ENCODE measurements at places on chromosomes 2 and 18. TPM values are rescaled to one million over a fixed set of nuclear protein-coding genes. Genes with fewer than 3 reads are reported as not detected.

The MCFD2 gene
- 127 TPM for total RNA-seq

The CD8B2 gene
- total RNA-seq, result not detected

The BOLL gene
- not detected for total RNA-seq

GRCh38 chr2:208006833-208007232, 18.5 kb downstream of the PLEKHM3 start:
- no peak for DNase-seq

DNA sequence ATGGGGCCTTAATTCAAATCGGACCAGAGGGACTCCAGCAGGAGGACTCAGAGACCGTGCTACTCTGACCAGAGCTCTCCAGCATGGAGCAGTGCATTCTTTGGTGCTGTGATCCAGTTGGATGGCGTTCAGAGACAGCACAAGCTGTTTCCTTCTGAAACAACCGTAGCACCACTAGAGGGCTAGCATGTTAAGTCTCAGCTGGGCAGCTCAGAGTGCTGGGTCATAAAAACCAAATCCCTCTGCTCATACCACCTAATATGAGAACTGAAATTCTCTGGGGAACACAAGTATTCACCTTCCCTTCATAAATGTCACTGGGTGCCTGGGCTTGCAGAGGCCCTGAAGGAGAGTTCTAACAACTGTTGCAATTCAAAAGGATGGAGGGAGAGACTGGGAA, 97.7 kb upstream of the TFCP2L1 start:
- DNase-seq, result peak; percentile 74

GRCh38 chr2:95361216-95361980, 41.1 kb upstream of the FAHD2A start:
- no peak for DNase-seq

GRCh38 chr2:6924924-6925409, 7.8 kb downstream of the RNF144A start:
- peak; percentile 42 for DNase-seq

GRCh38 chr2:206936843-206937230, 2.5 kb upstream of the CPO start:
- DNase-seq, result no peak

GRCh38 chr2:160471950-160472349, 21.7 kb downstream of the RBMS1 start:
- DNase-seq, result no peak

DNA sequence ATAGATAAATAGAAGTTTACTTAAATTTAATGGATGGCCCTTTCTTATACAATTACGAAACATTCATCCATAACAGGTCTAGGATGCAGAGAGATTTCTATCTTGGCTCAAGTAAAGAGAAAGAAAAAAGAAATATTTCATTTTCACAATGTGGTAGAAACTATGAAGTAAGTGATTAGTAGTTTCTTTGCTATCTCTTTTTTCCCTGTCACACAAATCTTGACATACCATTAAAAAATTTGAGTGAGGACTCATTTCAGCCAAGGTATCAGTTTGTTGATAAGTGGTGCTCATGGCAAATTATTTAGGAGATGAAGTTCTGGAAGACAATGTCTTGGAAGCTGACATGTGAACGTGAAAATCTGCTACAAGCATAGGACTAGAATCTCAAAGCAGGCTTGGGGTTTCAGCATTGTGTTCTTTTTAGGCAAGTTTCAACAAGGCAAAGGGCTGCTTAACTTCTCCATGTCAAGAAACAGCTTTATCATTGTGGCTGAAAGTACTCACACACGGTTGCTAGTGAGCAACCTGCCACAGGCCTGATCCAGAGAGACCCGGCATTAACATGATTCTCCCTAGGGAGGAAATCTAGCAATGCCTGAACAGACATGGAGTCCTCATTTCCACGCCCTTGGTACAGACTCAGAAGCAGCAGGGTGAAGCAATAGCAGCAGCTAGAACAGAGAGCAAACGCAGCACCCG, 414.6 kb downstream of the DLGAP1 start:
- DNase-seq, result peak; percentile 7

DNA sequence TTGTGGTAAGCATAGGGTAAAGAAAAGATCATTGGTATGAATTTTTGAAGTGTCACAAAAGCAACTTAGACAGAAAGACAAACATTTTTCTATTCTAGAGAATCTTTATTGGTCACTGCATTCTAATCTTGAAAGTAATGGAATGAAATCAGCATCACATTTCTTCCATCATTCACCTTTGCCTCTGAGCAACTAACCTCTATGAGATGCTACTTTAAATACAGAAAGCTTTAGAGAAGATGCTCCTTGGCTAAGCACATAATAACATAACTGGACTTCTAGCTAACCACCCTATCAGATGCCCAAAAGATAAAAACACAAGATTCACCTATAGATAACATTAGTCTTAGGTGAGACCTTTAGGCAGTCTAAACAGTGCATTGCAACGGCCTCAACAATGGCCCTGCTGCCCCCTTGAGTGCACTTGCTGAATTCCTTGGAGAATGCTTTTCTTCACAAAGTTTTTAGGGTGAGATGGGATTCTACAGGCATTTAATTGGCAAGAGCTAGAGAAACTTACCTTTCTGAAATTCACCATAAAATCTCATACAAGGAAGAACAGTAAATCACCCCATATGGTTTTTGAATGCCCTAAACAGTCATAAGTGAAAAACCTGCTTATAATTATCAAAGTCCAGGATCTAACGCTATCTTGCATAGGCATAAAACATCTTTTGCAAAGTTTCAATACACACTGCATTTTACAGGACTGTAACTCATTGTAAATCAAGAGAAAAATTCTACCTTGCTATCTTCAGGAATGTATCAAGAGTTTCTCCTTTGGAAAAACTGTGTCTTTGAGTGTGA, 791.3 kb upstream of the CHAC2 start:
- DNase-seq, result peak; percentile 43

DNA sequence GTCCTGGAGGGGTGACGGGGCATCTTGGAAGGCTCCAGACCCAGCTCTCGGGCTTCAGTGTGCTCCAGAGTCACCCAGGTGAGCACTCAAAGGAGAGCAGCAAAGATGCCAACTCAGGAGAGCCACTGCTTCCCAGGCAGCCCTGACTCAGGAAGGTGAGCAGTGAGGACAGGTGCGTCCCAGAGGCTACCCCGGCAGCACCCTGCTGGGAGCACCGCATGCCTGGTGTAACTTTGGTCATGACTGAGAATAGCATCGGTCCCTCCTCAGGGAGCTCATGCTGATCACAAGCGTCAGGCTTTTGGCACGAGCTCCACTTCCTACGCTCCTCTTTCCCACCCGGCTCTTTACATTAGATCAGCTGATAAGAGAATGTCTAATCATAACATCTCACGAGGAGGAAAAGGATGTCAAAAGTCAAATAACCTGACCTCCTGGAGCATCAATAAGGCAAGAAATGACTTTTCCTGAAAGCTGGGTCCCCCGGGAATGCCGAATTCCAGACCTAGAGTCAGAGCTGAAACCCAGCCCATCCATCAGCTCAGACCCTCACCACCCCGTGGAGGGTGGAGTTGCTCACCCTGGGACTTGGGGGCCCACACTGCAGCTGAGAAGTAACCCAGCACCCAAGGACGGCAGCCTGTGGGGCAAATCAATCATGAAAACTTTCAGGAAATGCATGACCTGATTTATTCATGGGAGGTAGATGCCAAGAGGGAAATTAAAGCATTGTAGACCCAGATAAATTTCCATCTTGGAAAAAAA, 248.8 kb downstream of the ACKR3 start:
- no peak for DNase-seq

DNA sequence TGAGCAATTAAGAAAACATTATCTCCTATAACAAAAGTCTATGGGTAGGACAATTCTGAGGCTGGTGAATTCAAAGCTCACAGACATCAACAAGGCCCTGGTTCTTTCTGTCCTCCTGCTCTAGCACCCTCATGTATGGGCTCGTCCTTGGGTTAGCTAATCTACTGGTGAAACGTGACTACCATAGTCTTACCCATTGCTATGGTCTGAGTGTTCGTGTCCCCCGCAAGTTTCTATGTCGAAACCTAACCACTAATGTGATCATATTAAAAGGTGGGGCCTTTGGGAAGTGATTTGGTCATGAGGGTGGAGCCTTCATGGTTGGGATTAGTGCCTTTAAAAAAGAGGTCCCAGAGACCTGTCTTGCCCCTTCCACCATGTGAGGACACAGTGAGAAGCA, 564.7 kb downstream of the TNS1 start:
- DNase-seq, result no peak

GRCh38 chr18:8839281-8839680, 133.9 kb downstream of the MTCL1 start:
- peak; percentile 49 for DNase-seq
